Left forelimb (tissue), 1 donor: ENCODE measurements at places on chromosomes 1 and 21.
A peak's percentile ranks its signal among the peaks of the same experiment; 100 is the strongest.

DNA sequence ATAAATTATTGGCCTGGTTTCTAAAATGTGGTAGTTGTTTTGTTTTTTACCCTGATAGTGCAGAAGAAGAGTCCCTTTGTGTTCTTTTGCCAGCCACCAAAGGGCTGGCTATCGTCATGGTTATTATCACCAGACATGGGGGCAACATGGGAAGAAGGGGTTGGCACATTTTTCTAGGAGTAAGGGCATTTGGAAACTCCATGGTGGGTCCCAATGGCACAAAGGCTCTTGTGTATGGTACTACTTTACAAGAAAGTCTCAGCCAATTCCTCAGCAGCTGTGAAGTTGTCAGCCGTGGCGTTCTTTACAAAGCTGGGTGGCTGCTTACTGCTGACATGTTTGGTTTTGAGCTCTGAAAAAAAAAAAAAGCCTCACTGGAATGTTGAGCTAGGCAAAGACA lies 330.4 kb upstream of the ESRRG start:
- DNase-seq: no peak

- DNase-seq: no peak
These were observed 62.0 kb downstream of the SIK1 start for GRCh38 chr21:43364851-43365424.

- no peak for DNase-seq
These were observed 30.3 kb upstream of the PLA2G2C start for GRCh38 chr1:20216574-20216973.

- no peak for DNase-seq
These were observed 836 bp downstream of the CDC7 start for GRCh38 chr1:91501523-91501851.

DNA sequence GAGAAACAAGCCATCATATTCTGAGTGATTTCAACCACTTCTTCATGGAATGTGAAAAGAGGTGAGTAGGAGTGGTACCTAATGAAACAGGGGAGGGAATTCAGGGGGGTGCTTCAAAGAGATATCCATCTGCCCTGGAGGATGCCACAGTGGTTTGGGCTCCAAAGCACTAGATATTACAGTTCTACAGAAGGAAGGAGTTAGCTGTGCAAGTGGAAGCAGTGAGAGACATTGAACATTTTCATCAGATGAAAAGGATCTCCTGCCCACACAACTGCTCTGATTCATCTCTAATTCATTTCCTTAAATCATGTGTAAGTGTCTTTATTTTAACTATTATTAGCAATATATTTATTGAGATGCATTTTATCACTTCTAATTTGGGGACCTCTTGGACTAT lies 2.8 kb upstream of the RGS5 start:
- DNase-seq: no peak

DNA sequence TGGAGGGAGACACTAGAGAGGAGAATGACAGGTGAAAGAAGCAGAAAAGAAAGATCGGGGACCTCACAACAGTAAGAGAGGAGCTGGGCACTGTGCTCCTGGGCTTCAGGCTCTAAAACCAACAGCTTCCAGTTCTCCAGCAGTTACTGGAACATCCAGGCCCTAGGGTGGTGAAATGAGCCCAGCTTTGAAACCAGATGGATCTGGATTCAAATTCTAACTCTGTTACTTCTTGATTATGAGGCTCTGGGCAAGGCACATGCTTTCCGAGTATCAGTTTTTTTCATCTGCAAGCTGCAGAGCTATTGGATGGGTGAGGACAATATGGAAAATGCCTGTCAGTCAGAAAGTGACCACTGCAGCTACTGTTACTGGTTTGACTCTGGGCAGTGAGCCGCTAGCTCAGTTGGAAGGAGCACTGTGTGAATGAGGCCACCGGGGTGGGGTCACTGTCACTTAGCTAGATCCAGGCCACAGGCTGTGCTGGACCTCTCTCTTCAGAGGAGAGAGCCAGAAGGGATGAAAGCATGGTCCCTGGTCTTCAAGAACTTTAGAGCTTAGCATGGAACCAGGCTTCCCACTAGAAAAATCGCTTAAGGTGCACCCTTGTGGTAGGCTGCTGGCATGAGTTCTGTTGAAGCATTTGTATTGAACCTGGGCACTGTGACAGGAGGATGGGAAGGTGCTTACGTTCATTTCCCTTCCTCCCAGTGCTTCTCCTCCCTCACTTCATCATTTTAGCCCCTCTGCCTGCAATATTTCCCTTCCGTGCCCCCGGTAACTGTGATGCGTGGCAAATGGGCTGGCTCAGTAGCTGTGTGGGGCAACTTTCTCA lies 12.2 kb downstream of the PLEKHO1 start:
- DNase-seq: no peak

- peak; percentile 74 for DNase-seq
These were observed 7.2 kb upstream of the COL6A1 start for GRCh38 chr21:45974073-45975019.

DNA sequence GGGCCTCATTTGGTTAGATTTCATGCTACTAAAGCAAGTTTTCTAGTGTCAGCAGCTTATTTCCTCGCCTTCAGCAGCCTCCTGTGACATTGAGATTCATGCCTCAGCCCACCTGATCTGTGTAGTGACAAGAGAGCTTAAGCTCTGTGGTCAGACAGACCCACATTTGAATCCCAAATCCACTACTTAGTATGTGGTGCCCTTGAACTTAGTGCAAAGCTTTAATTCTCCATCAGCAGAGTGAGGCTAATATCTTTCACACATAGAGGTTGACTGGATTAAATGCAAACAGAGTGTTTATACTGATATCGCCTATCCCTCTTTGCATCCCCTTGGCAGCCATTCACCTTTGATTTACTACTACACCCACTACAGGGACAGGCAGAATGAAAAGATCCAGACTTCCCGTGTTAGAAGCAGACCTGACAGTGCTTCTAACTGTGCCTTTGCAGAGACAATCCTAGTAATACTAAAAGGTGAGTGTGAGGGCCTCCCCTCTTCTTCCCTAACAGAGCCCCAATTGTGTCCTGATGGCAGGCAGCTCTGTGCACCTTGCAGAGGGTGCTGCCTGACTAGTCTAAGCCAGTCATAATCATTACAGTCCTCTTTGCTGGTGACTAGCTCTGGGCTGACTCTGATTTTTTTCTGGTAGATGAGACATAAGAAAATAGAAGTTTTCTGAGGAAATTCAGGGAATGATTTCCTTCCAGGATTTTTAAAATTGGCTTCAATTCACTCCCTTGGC lies 264.0 kb downstream of the CTH start:
- no peak for DNase-seq

GRCh38 chr1:101264697-101265096 lies 27.9 kb downstream of the S1PR1 start:
- DNase-seq: no peak

DNA sequence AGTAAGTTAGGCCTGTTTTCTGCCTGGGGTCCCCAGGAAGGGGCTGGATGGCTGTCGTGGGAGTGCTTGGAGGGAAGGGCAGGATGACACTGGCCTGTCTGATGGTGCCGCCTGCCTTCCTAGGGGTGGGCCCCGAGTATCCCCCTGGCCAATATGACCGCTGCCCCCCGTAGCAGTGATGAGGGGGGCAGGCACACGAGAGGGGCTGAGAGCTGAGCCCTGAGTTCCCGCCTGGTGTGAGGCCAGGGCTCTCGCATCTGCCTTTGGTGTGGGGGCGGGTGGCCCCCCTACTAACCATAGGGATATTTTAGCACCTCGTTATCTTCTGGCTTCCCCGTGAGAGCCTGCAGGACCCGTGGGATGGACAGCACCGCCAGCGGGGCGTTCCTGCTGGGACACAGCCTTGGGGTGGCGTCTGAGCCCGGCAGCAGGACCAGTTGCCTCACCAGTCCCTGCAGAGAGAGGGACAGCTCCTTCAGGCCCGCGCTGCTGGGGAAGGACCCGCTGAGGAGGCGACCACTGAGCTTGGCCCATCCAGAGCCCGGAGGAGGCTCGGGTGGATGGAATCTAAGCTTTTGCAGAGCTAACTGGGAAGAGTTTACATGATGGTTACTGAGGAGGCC lies 10.4 kb downstream of the KRTAP10-1 start:
- DNase-seq: peak; percentile 51

- no peak for DNase-seq
These were observed 7.0 kb downstream of the ENSA start for GRCh38 chr1:150622303-150622975.
